Astrocyte (in vitro differentiated cells and primary cell): ENCODE measurements at places on chromosomes 16 and 17. TPM values are rescaled to one million over a fixed set of nuclear protein-coding genes. Genes with fewer than 3 reads are reported as not detected.

BCL6B gene
- not detected in 2 replicates for total RNA-seq

FN3KRP gene
- 14.8 and 15.4 TPM in 2 replicates for total RNA-seq

TBC1D3I gene
- total RNA-seq: 0.11 and 0.58 TPM in 2 replicates

- DNase-seq: no peak
- H3K36me3 ChIP-seq: no peaks in the 10 kb centered on the region
- no peak overlapping the region for H3K4me3 ChIP-seq
- H3K27ac ChIP-seq: no peak overlapping the region
Measured at GRCh38 chr17:16478649-16479048, 13.3 kb downstream of the LRRC75A start.

DNA sequence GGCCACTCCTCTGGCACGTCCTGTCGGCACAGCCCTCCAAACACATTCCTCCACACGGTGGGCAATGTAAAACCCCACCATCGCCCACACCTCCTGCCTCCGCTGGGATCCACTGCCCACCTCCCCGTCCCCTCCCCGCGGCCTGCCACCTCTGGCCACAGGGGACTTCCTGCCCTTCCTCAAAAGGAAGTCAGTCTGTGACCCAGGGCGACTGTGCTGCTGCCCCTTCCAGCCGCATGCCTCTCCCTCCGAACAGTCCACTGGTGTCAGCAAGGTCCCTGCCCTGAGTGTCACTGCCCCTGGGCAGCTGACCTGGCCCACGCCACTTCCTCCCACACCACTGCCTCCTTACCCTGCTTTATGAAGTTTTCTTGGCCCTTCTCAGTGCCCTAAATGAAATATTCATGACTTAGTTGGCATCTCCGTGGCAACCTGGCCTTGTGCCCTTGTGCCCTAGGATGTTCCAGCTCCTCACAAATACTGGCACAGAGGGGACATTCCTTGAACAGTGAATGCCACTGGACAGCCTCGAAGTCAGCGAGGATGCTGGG, 2.0 kb downstream of the PLD6 start:
- no peak overlapping the region for H3K27ac ChIP-seq
- H3K27me3 ChIP-seq: no peaks in the 10 kb centered on the region
- no peak overlapping the region for H3K4me3 ChIP-seq

- no peak overlapping the region for H3K4me3 ChIP-seq
- H3K27me3 ChIP-seq: no peaks in the 10 kb centered on the region
Measured at GRCh38 chr16:3553138-3553923, 23.9 kb downstream of the NLRC3 start.

GRCh38 chr17:10247810-10248209, 49.4 kb upstream of the GAS7 start:
- H3K4me1 ChIP-seq: no peaks in the 10 kb centered on the region
- H3K27ac ChIP-seq: no peak overlapping the region
- H3K27me3 ChIP-seq: no peaks in the 10 kb centered on the region
- no peaks in the 10 kb centered on the region for H3K36me3 ChIP-seq
- H3K4me3 ChIP-seq: no peak overlapping the region

DNA sequence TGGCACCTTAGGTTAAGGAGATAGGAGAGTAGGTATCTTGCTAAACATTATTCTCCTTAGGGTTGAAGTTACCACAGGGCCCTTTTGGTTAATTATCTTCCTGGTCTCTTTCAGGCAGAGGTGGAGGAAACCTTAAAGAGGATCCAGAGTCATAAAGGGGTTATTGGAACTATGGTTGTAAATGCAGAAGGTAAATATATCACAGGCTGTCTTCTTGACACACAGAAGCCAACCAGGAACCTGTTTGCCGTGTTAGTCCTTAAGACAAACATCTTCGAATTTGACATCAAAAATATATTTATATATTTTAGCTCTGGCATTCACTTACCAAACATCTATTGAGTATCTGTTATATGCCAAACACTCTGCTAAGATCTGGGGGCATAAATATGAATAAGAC, 2.4 kb downstream of the DYNLRB2 start:
- DNase-seq: no peak
- no peak overlapping the region for H3K4me3 ChIP-seq
- no peak overlapping the region for H3K27ac ChIP-seq
- no peaks in the 10 kb centered on the region for H3K4me1 ChIP-seq
- no peaks in the 10 kb centered on the region for H3K36me3 ChIP-seq

GRCh38 chr16:31499928-31500327, 8.3 kb downstream of the RUSF1 start:
- no peak overlapping the region for H3K4me3 ChIP-seq
- H3K27ac ChIP-seq: no peak overlapping the region
- peaks cover 15% of the 10 kb centered on the region for H3K36me3 ChIP-seq
- DNase-seq: no peak
